Astrocyte (in vitro differentiated cells and primary cell): ENCODE measurements at places on chromosomes 12 and 14. TPM values are rescaled to one million over a fixed set of nuclear protein-coding genes. Genes with fewer than 3 reads are reported as not detected.
A peak's percentile ranks its signal among the peaks of the same experiment; 100 is the strongest.

HOXC6 gene
- total RNA-seq = not detected in 2 replicates

DNA sequence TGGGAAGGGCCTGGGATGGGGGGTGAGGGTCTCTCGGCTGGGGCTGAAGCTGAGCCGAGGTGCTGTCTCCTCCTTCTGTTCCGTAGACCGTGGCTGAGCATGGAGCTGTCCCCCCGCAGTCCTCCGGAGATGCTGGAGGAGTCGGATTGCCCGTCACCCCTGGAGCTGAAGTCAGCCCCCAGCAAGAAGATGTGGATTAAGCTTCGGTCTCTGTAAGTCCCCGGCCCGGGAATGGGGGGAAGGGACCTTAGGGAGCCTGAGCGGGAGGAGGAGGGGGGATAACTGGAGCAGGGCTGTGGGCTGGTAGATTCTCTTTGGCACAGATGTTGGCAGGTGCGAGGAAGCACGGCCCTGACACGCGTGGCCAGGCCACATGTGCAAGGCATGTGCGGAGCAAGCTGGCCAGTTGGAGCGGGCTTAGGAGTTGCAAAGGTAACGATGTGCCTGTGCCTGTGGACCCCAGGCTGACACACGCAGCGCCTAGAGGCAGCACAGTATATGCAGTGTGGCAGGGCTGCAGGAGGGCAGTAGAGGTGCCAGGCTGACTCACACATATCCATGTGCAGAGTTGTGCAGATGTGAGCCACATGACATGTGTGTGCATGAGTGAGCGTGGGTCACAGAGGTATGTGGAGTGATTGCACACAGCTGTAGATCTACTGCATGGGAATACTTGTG lies 512 bp downstream of the PDE1B start:
- H3K36me3 ChIP-seq = no peaks in the 10 kb centered on the region
- H3K4me1 ChIP-seq = peaks cover 8% of the 10 kb centered on the region
- H3K27me3 ChIP-seq = peaks cover 69% of the 10 kb centered on the region
- DNase-seq = no peak
- no peak overlapping the region for H3K27ac ChIP-seq

- no peaks in the 10 kb centered on the region for H3K27me3 ChIP-seq
- no peaks in the 10 kb centered on the region for H3K4me1 ChIP-seq
- H3K36me3 ChIP-seq = no peaks in the 10 kb centered on the region
- no peak for DNase-seq
- H3K4me3 ChIP-seq = no peak overlapping the region
- no peak overlapping the region for H3K27ac ChIP-seq
These were observed 71.0 kb downstream of the ESRRB start for GRCh38 chr14:76446921-76447320.

DNA sequence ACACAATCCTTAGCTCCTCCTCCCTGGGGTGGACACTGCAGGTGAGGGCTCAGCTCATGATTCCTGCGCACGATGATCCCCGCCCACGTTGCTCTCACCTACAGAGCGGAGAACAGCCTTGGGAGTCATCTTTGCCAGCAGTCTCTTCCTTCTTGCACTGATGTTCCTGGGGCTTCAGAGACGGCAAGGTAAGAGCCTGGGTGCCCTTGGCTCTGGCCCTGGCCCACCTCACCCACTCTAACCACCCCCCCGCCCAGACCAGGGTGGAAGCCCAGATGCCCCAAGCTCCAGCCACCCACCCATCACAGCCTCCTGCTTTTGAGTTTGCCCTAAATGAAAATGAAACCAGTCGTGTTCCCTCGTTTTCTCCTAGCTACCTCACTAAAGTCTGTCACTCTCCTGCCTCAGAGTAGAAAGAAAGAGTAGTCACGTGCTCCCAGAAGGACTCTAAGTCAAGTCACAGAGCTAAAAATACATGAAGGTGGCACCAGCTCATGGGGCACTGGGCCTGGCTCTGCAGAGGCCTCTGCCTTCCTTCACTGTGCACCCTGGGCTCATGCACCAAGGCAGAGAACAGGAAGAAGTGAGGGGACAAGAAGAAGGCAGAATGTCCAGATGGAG lies 9.0 kb downstream of the TAPBPL start:
- H3K27ac ChIP-seq = no peak overlapping the region
- no peak overlapping the region for H3K4me3 ChIP-seq
- no peak for DNase-seq
- H3K36me3 ChIP-seq = peaks cover 22% of the 10 kb centered on the region
- H3K4me1 ChIP-seq = no peaks in the 10 kb centered on the region

DNA sequence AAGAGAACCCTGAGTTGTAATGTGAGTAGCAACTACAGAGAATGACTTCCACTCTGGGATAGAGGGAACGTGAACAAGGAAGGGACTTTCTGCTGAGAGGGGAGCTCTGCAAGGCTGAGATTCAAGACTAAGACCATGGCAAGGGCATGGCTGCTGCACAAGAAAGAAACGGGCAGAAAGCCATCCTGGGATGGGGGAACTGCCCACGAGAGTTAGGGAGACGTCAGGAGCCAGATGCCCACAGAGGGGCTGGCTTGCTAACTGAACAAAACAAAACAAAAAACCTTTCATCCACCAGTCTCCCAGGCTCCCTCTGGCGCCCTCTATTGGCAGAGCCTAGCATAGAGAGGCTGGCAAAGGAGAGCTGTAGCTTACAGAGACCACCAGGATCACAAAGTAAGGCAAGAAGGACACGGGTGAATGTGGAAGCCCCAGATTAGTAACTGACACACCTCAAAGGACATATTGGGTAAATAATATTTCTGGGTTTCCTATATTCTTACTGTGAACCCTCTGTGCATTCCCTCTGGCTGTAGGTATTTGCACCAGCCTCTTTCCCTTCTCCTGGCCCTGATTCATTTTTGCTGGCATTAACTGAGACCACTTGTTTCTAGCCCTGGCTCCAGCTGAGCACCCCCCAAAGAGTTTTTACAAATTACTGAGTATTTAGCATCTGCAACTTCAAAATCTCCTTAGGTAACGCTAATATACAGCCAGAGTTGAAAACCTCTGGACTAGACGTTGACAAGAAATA lies 338.3 kb downstream of the EMP1 start:
- H3K4me3 ChIP-seq = no peak overlapping the region
- DNase-seq = peak; percentile 1
- no peak overlapping the region for H3K27ac ChIP-seq
- no peaks in the 10 kb centered on the region for H3K36me3 ChIP-seq
